Occipital lobe (tissue), 3 donors: ENCODE measurements at places on chromosomes 1 and 21. TPM values are rescaled to one million over a fixed set of nuclear protein-coding genes. Genes with fewer than 3 reads are reported as not detected.

Gene OR2L5
- total RNA-seq, result 0.62 TPM

Gene EXO1
- total RNA-seq, result 3.4 TPM

Gene SHISAL2A
- not detected for total RNA-seq

Gene FHL3
- total RNA-seq, result 4.1 TPM

Gene ZNF683
- total RNA-seq, result not detected

Gene TEX35
- not detected for total RNA-seq

Gene ATP1A4
- total RNA-seq, result 0.31 TPM

Gene NEGR1
- 40.9 TPM for total RNA-seq

Gene PSRC1
- 11.4 TPM for total RNA-seq

Gene NUF2
- 5.1 TPM for total RNA-seq

Gene CFAP107
- not detected for total RNA-seq

Gene HFM1
- 56.5 TPM for total RNA-seq

Gene ALX3
- 0.31 TPM for total RNA-seq

Gene PIGR
- not detected for total RNA-seq

Gene LHX8
- not detected for total RNA-seq

Gene VWA1
- total RNA-seq, result 4.1 TPM

Gene PFDN2
- total RNA-seq, result 33.8 TPM

Gene MIXL1
- total RNA-seq, result not detected

Gene FMOD
- total RNA-seq, result 1.1 TPM

Gene PRPF38B
- total RNA-seq, result 21.8 TPM

Gene OR6K3
- total RNA-seq, result not detected

Gene KCNT2
- total RNA-seq, result 50.1 TPM

Gene ATP6V1G3
- not detected for total RNA-seq

Gene PRKAA2
- 35.2 TPM for total RNA-seq

Gene TMEM82
- not detected for total RNA-seq

Gene SSR2
- 193 TPM for total RNA-seq

Gene PLOD1
- 23.9 TPM for total RNA-seq

Gene FCRL6
- not detected for total RNA-seq

Gene LIN9
- 20.1 TPM for total RNA-seq

Gene POU3F1
- total RNA-seq, result 9.4 TPM

Gene FMN2
- 61.1 TPM for total RNA-seq

Gene KRTAP19-1
- not detected for total RNA-seq

Gene KCNQ4
- 1.7 TPM for total RNA-seq

Gene TAGLN2
- total RNA-seq, result 28.1 TPM

Gene E2F2
- total RNA-seq, result 0.78 TPM

Gene TNFRSF9
- not detected for total RNA-seq

Gene INSRR
- total RNA-seq, result 0.31 TPM

Gene ARHGEF11
- total RNA-seq, result 38.4 TPM

Gene LCE1F
- total RNA-seq, result not detected

Gene CHI3L1
- total RNA-seq, result 1.6 TPM

Gene F5
- total RNA-seq, result under 0.01 TPM

Gene FABP3
- 93.1 TPM for total RNA-seq

Gene WDR64
- not detected for total RNA-seq

Gene TMEM200B
- total RNA-seq, result 0.94 TPM

Gene C8A
- not detected for total RNA-seq

Gene GBP7
- total RNA-seq, result not detected

Gene FCER1A
- total RNA-seq, result 0.47 TPM

Gene TSPEAR
- not detected for total RNA-seq

Gene HEYL
- 0.47 TPM for total RNA-seq

Gene BCAN
- total RNA-seq, result 95.8 TPM

Gene PLA2G2D
- not detected for total RNA-seq

Gene BMP8B
- total RNA-seq, result 0.16 TPM

Gene C1orf115
- 31.0 TPM for total RNA-seq

Gene AMPD1
- not detected for total RNA-seq

Gene AK5
- 27.8 TPM for total RNA-seq
